ENCODE measurements at places on chromosomes 3 and 15. TPM values are rescaled to one million over a fixed set of nuclear protein-coding genes. Genes with fewer than 3 reads are reported as not detected.

Gene TAMM41
- total RNA-seq = 30.6 TPM

Gene SLC25A26
- 16.4 TPM for total RNA-seq

Gene WNT7A
- not detected for total RNA-seq

Gene ANKRD34C
- 0.13 TPM for total RNA-seq

GRCh38 chr3:99902091-99902490 lies 84.4 kb downstream of the CMSS1 start:
- no peak for DNase-seq

DNA sequence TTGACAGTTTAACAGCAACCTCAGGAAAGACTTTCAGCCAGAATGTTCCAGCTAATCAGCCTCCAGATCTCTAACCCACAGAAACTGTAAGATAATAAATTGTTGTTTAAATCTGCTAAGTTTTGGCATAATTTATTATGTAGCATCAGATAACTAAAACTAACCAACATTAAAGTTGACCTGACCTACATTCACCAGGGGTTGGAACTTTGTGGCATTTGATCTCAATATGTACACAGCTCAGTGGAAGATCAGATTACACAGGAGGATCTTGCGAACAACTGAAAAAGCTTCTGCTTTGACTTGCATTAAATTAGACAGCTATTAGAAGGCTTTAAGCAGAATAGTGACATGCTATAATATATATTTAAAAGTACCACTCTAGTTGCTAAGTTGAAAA lies 91.4 kb upstream of the POU1F1 start:
- no peak for DNase-seq

GRCh38 chr15:39920510-39921273 lies 626 bp upstream of the GPR176 start:
- DNase-seq = peak; percentile 89

GRCh38 chr3:152827313-152827712 lies 7.6 kb upstream of the P2RY1 start:
- no peak for DNase-seq

DNA sequence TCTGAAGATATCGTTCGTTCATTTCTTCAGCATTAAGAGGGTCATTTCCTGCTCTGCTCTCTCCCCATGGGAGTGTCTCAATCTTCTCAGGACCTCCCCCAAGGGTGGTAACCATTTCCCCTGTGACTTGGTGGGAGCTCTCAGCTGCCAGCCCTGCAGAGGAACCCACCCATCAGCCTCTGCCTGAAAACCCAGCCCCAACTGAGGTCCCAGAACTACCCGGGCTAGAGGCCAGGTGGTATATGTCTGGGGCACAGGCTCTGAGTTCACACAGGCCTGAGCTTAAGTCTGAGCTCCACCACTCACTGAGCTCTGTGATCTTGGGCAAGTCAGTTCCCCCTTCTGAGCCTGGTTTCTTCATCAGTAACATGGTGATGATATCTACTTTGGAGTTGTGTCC lies 10.0 kb upstream of the ATP2B2 start:
- no peak for DNase-seq

DNA sequence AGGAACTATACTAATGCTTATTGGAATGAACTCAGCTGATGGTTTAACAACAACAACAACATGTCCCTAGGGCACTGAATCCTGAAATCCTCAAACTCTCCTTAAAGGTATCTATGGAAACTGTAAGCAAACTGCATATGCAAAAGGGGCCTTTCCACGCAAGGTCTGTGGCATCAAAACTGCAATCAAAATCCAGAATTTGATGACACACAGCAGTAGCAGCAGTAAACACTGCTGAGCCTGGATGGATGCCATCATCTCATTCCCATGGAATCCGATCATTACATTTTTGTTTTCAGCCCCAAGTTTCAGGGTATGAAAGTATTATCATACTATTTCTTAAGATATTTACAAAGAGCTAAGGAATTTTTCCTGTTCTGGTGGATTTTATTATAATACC lies 399.7 kb downstream of the VPS13C start:
- no peak for DNase-seq

GRCh38 chr15:48785195-48785594 lies 25.7 kb downstream of the CEP152 start:
- no peak for DNase-seq

GRCh38 chr3:193773266-193774220 lies 180.5 kb downstream of the OPA1 start:
- DNase-seq = no peak

- DNase-seq = no peak
These were observed 21.0 kb upstream of the GABRG3 start for GRCh38 chr15:26950001-26950400.

DNA sequence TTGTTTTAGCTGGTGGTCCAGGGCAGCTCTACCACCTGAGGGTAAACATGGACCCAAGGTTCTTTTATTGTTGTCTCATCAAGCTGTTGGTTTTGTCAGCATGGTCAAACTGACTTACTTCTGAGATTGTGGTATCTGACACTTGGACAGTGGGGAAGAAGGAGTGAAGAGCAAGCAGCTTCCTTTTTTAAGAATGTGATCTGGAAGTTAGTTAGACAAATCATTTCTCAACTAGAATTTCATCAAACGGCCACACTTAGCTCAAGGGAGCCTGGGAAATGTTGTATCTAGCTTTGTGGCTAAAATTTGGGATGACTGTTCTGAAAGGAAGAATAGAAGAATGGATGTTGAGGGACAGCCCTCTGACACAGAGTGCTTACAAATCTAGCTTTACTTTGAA lies 215.2 kb downstream of the ZNF621 start:
- no peak for DNase-seq

- DNase-seq = no peak
These were observed 12.2 kb downstream of the RRP9 start for GRCh38 chr3:51929420-51930003.

All from sciatic nerve (tissue), 2 donors.